PC-9 (cell line): ENCODE measurements at places on chromosomes 13 and 19.

DNA sequence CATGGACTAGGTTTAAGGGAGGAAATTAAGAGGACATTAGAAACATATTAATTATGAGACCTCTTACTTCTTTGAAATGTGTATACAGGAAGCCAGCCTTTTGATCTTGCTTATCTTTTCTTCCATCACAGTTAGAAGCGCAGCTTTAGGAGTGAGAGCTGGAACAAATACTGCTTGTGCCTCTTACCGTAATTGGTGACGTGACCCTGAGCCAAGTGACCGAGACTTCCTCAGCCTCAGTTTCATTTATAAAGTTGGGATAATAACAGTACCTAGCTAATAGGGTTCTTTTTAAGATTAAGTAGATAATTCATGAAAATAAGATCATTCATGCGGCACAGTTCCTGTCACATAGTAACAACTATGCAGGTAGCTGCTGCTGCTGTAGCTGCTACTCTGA, 18.5 kb downstream of the FREM2 start:
- DNase-seq: no peak

DNA sequence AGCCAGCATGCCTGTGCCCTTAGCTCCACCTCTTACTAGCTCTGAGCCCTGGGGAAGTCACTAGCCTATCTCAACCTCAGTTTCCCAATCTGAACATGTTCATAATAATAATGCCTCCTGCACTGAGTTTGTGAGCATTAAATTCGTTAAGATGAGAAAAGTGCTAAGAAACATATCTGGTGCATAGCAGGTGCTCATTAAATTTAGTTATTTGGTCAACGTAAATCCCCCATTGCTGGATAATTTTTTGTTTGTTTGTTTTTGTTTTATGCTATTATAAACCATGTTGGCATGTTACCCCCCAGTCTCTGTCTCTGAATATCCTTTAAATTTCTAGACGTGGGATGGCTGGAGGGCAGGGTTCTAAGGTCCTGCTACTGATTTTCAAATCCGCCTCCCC, 10.6 kb downstream of the FCGBP start:
- no peak for DNase-seq

DNA sequence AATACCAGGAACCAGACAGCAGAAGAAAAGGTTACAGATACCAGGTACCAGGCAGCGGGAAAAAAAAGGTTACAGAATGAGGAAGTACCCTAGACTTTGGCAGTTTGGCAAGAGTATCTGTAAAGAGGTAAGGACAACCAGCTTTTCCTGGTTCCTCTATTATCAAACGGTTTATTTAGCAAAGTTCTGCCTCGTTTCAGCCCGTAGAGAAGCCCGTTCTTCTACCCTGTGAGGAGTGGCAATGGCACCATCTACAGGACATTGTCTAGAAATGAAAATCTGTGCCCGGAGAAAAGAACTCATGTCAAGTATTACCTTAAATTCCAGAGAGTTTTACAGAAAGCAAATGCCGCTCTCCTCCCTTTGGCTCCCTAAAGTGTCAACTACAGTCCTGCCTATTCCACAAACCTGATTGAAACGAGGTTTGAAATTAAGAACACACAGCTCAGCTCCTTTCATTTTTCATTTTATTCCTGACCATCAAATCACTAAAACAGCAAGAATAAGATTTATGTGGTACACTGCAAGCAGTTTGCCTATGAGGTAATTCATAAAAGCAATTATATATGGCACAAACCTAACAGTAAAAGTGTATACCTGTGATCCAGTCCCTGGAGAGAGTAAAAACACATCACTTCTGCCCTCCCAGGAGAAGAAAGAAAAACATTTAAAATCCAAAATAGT, 226.3 kb downstream of the SLC7A1 start:
- DNase-seq: peak; percentile 39

GRCh38 chr19:3115411-3115810, 20.4 kb upstream of the GNA15 start:
- no peak for DNase-seq

DNA sequence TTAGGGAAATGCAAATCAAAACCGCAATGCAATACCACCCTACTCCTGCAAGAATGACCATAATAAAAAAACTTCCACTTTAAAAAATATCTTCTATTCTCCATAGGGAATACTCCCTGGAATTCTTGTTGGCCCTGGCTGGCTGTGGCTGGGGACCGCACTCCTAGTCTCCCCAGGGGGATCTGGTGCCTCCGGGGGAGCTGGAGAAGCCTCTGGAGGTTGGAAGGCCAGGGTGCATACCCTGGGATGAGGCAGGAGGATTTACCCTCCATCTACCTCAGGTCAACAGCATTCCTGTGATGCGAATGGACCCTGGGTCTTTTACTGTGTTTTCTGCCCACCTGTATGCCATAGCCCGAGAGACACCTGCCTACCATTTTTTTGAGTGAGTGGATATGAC, 120.0 kb upstream of the ZNF536 start:
- no peak for DNase-seq

- DNase-seq: peak; percentile 63
Measured at GRCh38 chr19:15810335-15810734, 5.1 kb downstream of the OR10H1 start.

GRCh38 chr19:8648240-8648639, 17.8 kb downstream of the NFILZ start:
- DNase-seq: no peak

GRCh38 chr13:45242070-45242469, 41.2 kb upstream of the KCTD4 start:
- no peak for DNase-seq

GRCh38 chr13:112722433-112723263, 32.8 kb downstream of the ATP11A start:
- peak; percentile 99 for DNase-seq

DNA sequence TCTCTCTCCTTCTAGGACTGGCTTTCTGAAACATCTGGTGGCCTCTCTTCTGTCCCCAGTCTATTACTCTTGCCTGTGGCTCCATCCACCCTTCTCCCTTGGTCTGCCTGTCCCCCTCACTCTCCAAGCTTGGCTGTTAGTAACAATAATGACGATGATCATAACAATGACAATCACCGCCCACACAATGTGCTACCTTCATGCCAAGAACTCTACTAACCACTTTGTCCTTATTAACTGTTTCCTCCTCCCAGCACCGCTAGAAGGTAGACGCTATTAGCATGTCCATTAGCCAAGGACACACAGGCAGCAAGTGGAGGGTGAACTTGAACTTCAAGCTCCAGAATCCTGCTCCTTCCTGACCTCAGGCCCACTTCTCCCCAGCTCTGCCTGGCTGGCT, 2.7 kb downstream of the GYS1 start:
- no peak for DNase-seq
